Activated T-helper 2 cell treated with anti-CD3 and anti-CD28 coated beads, Interferon-gamma antibody, Interleukin-2, Interleukin-4, amounts not matched to agents 10 μg/mL and 5 μg/mL and 100 μg/mL, durations not matched to agents 14 hours and 24 hours and 36 hours (primary cell): ENCODE measurements at places on chromosomes 7 and 10.

GRCh38 chr10:116126239-116126638 is 146.8 kb downstream of the GFRA1 start:
- H3K4me1 ChIP-seq: no peaks in the 10 kb centered on the region
- H3K27ac ChIP-seq: no peak overlapping the region
- no peaks in the 10 kb centered on the region for H3K36me3 ChIP-seq
- no peaks in the 10 kb centered on the region for H3K27me3 ChIP-seq
- DNase-seq: no peak
- H3K4me3 ChIP-seq: no peak overlapping the region

DNA sequence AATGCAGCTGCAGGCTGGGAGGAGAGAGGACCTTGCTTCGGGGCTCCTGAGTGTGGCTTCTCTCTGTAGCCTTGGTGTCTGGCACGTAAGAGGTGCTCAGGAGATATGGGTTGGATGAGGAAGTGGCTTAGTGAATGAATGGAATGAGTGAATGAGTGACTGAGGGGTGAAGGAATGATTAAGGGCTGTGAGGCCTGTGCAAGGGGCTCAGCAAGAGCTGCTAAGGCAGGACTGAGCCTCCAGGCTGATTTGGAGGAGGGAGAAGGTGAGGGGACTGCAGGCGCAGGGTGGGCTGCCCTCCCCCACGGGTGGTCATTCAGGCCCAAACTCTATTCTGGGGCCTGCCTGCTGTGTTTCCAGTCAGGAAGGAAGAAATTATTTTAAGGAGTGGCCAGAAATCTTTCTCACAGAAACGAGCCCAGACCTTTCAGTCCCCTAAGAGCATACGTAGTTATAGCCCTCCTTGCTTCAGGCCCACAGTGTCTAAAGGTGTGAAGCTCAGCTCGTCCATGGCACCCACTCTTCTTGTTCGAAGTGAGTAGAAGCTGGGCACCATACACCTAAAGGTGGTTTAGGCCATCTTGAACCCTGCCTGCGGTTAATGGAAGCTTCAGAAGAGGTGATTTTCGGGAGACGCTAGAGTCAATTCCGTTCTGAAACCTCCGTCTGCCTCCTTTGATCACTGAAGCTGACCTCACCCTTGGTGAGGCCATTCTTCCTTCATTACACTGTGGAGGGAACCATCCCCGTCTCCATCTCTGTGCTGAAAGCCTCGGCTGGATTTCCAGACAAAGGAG is 49.5 kb upstream of the SAMD8 start:
- no peak overlapping the region for H3K4me3 ChIP-seq
- H3K4me1 ChIP-seq: no peaks in the 10 kb centered on the region
- no peaks in the 10 kb centered on the region for H3K36me3 ChIP-seq
- H3K27ac ChIP-seq: no peak overlapping the region
- H3K27me3 ChIP-seq: no peaks in the 10 kb centered on the region
- no peak for DNase-seq

GRCh38 chr10:49001870-49002672 is 62.4 kb upstream of the LRRC18 start:
- no peak for DNase-seq
- no peak overlapping the region for H3K4me3 ChIP-seq
- H3K27ac ChIP-seq: no peak overlapping the region
- H3K36me3 ChIP-seq: no peaks in the 10 kb centered on the region
- H3K4me1 ChIP-seq: no peaks in the 10 kb centered on the region

- H3K4me3 ChIP-seq: no peak overlapping the region
- H3K4me1 ChIP-seq: no peaks in the 10 kb centered on the region
- DNase-seq: no peak
- peaks cover 7% of the 10 kb centered on the region for H3K27me3 ChIP-seq
- no peaks in the 10 kb centered on the region for H3K36me3 ChIP-seq
These were observed 261.1 kb upstream of the ZMIZ1 start for GRCh38 chr10:78807504-78808203.

GRCh38 chr10:58372607-58373441 is 12.4 kb upstream of the TFAM start:
- no peak for DNase-seq
- H3K4me3 ChIP-seq: no peak overlapping the region
- no peaks in the 10 kb centered on the region for H3K27me3 ChIP-seq
- H3K27ac ChIP-seq: no peak overlapping the region
- H3K36me3 ChIP-seq: no peaks in the 10 kb centered on the region

- H3K36me3 ChIP-seq: no peaks in the 10 kb centered on the region
- peak overlapping the region; percentile 87 for H3K4me3 ChIP-seq
These were observed 23.0 kb downstream of the ZFAND2A start for GRCh38 chr7:1136841-1137516.

DNA sequence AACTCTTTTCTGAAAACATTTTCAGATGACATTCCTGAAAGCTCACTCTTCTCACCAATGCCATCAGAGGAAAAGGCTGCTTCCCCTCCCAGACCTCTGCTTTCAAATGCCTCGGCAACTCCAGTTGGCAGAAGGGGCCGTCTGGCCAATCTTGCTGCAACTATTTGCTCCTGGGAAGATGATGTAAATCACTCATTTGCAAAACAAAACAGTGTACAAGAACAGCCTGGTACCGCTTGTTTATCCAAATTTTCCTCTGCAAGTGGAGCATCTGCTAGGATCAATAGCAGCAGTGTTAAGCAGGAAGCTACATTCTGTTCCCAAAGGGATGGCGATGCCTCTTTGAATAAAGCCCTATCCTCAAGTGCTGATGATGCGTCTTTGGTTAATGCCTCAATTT is 16.5 kb downstream of the ANLN start:
- H3K27me3 ChIP-seq: no peaks in the 10 kb centered on the region
- no peak for DNase-seq
- H3K36me3 ChIP-seq: peaks cover 48% of the 10 kb centered on the region
- peaks cover 28% of the 10 kb centered on the region for H3K4me1 ChIP-seq

- H3K4me3 ChIP-seq: no peak overlapping the region
- no peak for DNase-seq
- no peaks in the 10 kb centered on the region for H3K27me3 ChIP-seq
- peaks cover 8% of the 10 kb centered on the region for H3K36me3 ChIP-seq
These were observed 37.8 kb downstream of the SRPK2 start for GRCh38 chr7:105350906-105351305.

DNA sequence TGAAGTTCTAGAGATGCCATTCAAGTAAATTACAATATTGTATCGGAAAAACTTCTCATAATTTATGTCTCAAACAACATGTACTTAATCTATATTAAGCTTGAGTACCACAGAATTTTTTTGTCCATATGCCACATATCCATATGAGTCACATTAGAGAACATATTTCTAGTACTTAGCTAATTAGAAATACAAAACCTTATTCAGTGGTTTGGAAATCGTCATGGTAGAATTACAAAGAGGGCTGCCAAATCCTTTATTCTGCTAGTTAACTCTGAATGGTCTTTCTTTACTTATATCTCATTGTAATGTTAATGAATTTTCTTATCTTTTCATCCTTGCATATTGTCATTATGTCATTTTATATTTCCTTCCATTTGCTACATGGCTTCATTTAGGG is 9.0 kb upstream of the VIM start:
- no peak overlapping the region for H3K27ac ChIP-seq
- peaks cover 15% of the 10 kb centered on the region for H3K36me3 ChIP-seq
- no peak overlapping the region for H3K4me3 ChIP-seq
- peaks cover 45% of the 10 kb centered on the region for H3K4me1 ChIP-seq

DNA sequence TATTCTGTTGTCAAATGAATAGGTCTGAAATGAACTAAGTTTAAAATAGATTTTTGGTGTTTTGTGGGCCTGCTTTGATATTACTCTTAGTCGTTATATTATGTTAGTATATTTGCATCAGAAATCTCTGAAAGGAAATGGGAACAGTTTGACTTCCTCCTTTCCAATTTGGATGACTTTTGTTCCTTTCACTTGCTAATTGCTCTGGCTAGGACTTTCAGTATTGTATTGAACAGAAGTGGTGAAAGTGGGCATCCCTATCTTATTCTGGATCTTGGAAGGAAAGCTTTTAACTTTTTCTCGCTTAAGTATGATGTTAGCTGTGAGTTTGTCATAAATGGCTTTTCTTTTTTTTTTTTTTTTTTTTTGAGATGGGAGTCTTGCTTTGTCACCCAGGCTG is 273.6 kb upstream of the DKK1 start:
- no peaks in the 10 kb centered on the region for H3K36me3 ChIP-seq
- H3K4me3 ChIP-seq: no peak overlapping the region
- H3K27ac ChIP-seq: no peak overlapping the region

DNA sequence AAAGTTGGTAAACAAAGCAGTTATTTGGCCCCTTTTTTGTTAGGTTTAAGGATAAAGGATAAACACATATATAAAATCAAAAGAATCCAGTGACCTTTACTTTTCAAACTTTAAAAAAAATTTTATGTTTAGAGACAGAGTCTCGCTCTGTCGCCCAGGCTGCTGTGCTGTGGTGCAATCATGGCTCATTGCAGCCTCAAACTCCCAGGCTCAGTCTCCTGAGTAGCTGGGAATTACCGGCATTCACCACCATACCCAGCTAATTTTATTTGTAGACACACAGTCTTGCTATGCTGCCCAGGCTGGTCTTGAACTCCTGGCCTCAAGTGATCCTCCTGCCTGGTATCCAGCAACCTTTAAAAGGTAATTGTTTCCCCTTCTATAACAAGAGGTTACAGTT is 31.3 kb downstream of the GNA12 start:
- H3K36me3 ChIP-seq: peaks cover 5% of the 10 kb centered on the region
- no peaks in the 10 kb centered on the region for H3K27me3 ChIP-seq
- no peak overlapping the region for H3K4me3 ChIP-seq
- peaks cover 14% of the 10 kb centered on the region for H3K4me1 ChIP-seq

- no peaks in the 10 kb centered on the region for H3K36me3 ChIP-seq
- H3K4me1 ChIP-seq: no peaks in the 10 kb centered on the region
- DNase-seq: no peak
- no peak overlapping the region for H3K4me3 ChIP-seq
- H3K27ac ChIP-seq: no peak overlapping the region
- peaks cover 2% of the 10 kb centered on the region for H3K27me3 ChIP-seq
These were observed 291.9 kb downstream of the PARD3 start for GRCh38 chr10:34523017-34523767.

DNA sequence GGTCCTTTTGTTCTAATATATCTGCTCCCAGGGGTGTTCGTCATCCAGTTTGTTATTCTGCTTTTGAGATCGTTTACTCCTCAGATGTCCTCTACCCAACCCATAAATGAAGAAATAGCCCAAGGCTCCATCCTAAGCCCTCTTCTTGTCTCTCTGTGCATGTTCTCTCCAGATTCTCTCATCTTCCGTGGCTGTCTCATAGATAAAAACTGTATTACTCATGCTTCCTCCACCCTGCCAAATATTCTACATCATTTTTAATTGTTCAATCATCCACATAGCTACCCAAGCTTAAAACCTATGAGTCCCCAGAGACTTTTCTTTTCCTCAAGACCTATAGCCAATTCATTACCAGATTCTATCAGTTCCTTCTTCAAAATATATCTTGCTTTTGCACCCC is 44.9 kb downstream of the CAV1 start:
- H3K4me1 ChIP-seq: no peaks in the 10 kb centered on the region
- no peak overlapping the region for H3K4me3 ChIP-seq
- peaks cover 27% of the 10 kb centered on the region for H3K27me3 ChIP-seq
- no peaks in the 10 kb centered on the region for H3K36me3 ChIP-seq

- peak overlapping the region; percentile 98 for H3K4me3 ChIP-seq
- peaks cover 26% of the 10 kb centered on the region for H3K4me1 ChIP-seq
- DNase-seq: no peak
- H3K27me3 ChIP-seq: no peaks in the 10 kb centered on the region
These were observed 94.7 kb upstream of the ZMIZ1 start for GRCh38 chr10:78973901-78974616.

DNA sequence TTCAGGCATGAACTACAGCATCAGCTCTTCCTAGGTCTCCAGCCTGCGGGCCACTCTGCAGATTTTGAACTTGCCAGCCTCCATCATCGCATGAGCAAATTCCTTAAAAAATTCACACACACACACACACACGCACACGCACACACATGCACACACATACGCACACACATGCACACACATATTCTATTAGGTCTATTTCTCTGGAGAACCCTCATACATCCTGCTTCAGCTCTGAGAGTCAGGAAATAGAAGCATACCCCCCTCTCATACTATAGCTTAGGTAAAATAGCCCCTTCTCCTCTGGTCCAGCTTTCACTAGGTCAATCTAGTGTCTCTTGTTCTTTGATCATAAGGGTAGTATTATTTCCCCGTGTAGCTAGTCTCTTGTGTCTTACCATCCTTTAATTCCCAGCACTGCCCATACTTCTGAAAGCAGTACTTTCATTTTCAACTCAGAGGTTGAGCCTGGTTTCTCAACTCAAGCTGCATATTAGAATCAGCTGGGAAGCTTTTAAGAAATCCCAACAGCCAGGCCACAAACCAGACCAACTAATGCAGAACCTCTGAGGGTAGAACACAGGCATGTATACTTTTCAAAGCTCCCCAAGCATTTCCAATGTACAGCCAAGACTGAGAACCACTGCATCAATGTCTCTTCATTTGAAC is 30.9 kb upstream of the ITGB8 start:
- no peaks in the 10 kb centered on the region for H3K36me3 ChIP-seq
- no peak overlapping the region for H3K27ac ChIP-seq
- H3K4me3 ChIP-seq: no peak overlapping the region
- peaks cover 6% of the 10 kb centered on the region for H3K4me1 ChIP-seq
- no peak for DNase-seq

- no peak for DNase-seq
- H3K4me3 ChIP-seq: no peak overlapping the region
- peaks cover 12% of the 10 kb centered on the region for H3K4me1 ChIP-seq
- peaks cover 36% of the 10 kb centered on the region for H3K27me3 ChIP-seq
- no peak overlapping the region for H3K27ac ChIP-seq
- H3K36me3 ChIP-seq: peaks cover 7% of the 10 kb centered on the region
These were observed 3.5 kb upstream of the RGS10 start for GRCh38 chr10:119546009-119546408.

DNA sequence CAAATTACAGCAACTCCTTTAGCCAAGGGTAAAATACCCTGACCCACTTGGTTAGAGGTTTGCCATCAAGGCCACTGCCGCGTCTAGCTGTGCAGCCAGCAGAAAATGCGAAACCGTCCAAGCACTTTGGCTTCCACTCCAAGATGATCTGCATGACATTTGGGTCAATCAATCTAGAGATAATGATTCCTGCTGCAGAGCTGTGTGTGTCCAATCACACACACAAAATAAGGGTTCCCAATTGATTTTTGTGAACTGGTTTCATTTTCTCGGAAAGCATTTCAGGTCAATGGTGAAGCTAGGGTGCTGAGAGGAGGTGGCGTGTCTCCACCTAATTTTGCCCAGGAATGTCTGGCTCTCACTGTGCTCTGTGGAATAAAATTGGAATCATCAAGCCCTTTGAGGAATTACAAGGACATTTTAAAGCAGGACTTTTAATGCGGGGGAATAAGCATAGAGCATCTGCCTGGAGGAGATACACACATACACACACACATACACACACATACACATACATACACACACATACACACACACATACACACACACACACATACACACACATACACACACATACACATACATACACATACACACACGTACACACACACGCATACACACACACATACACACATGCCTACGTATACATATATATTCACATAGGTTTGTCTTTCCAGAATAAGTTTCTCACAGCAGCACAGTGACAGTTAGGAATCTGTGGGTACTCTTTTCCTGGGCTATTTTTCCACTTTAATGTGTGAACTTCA is 59.5 kb downstream of the ACADSB start:
- H3K4me1 ChIP-seq: no peaks in the 10 kb centered on the region
- no peaks in the 10 kb centered on the region for H3K36me3 ChIP-seq
- peaks cover 12% of the 10 kb centered on the region for H3K27me3 ChIP-seq
- H3K27ac ChIP-seq: no peak overlapping the region
- H3K4me3 ChIP-seq: no peak overlapping the region
- no peak for DNase-seq

GRCh38 chr10:32948451-32948850 is 9.6 kb downstream of the ITGB1 start:
- peaks cover 7% of the 10 kb centered on the region for H3K36me3 ChIP-seq
- H3K4me1 ChIP-seq: peaks cover 44% of the 10 kb centered on the region
- no peak overlapping the region for H3K27ac ChIP-seq
- DNase-seq: no peak
- no peaks in the 10 kb centered on the region for H3K27me3 ChIP-seq
